ENCODE measurements at places on chromosomes 6 and 20.

- DNase-seq, result no peak
Measured at GRCh38 chr20:42775037-42775436, 414.7 kb downstream of the PTPRT start.

- DNase-seq, result no peak
Measured at GRCh38 chr20:58797371-58798338, 53.0 kb downstream of the GNAS-AS1 start.

GRCh38 chr6:40148882-40149573 lies 214.8 kb upstream of the MOCS1 start:
- DNase-seq, result no peak

GRCh38 chr6:28772480-28773381 lies 151.1 kb downstream of the TRIM27 start:
- no peak for DNase-seq

GRCh38 chr6:105402090-105402938 lies 568 bp downstream of the PREP start:
- no peak for DNase-seq

- DNase-seq, result no peak
Measured at GRCh38 chr6:22980446-22980845, 411.1 kb downstream of the HDGFL1 start.

DNA sequence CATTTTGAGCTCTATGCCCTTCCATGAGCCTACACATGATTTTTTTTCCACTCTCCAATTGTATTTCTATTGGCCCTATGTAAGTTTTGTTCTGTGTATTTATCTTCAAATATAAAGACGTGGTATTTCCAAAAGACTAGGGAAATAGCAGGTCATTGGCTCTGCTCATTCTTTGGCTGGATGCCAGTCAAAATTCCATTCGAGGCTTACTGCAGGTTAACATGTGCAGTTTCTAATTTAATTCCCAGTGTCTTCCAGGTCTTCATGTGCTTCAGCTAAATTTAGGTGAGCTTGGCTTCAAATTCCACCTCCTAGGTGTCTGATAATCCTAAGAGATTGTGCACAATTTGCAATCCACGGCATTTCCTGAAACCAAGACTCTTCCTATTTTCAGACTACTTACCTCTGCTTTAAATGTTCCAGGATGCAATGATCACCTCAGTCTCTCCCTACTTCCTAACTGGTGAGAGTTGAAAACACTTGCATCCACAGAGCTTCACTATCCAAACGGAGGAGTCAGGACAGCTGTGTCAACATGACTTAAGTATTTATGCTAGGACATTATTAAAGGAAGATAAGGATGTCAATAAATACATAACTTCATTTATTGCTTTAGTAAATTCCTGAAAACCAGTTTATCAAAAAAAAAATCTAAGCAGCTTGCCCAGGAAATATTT lies 236.1 kb downstream of the COL12A1 start:
- no peak for DNase-seq

- no peak for DNase-seq
Measured at GRCh38 chr6:133835901-133836300, 53.0 kb upstream of the TCF21 start.

- DNase-seq, result no peak
Measured at GRCh38 chr20:61986762-61987321, 78.8 kb downstream of the TAF4 start.
